AG04450 (cell line): ENCODE measurements at places on chromosomes 1 and 21.

GRCh38 chr1:150765296-150765976 is at the start of gene CTSS:
TSS of gene CTSS (minus strand) at chr1:150765778. CDS start at chr1:150764763, 1,015 bp downstream.
- no peak for DNase-seq

DNA sequence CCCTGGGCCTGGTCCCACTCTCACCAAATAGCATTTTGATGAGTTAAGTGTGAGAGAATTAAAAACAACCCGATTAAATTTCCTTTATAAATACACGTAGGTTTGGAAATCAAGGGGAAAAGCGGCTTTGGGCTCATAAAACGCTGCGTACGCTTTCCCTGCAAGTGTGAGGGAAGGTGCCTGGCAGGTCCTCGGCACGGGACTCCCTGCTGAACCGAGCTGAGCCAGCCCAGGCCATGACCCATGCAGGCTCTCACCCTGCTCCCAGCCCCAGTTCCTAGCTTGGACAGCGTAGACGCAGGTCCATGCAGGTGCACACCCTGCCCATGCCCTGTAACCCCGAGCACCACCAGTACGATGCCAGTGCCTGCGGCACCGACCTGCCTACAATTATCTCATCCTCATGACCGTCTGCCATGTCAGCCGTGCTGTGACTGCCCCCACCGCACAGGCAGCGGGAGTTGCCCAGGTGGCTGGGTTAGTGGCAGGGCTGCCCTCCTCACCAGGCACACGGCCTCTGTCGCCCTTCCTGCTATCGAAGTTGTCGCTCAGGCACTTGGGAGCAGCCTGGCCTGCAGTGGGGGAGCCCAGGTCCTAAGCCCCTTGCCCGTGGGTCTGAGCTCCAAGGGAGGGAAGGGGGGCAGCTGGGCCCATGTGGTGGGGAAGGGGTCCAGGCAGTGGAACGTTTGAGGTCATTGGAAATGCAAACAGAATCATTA is 41.0 kb upstream of the ACTRT2 start:
- DNase-seq: no peak

- no peak for DNase-seq
These were observed 30.0 kb downstream of the ZMYM4 start for GRCh38 chr1:35298464-35298863.

DNA sequence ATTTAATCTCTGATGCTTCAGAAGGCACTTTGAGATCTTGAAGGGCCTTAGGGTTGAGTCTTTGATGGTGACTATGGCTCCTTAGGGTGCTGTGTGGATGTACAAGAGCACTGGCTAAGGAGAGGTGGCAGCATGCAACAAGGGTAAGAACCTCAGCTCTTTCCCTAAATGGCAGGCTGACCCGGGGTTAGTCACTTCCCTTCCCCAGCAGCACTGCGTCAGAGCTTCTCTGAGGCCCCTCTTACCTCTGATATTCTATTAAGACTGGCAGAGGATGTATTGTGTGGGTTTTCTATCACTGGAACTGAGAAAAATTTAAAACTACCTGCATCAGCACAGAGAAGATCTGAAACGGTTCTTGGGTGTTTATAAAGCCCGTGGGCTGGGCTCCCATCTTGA is 11.8 kb downstream of the C1orf116 start:
- DNase-seq: no peak

DNA sequence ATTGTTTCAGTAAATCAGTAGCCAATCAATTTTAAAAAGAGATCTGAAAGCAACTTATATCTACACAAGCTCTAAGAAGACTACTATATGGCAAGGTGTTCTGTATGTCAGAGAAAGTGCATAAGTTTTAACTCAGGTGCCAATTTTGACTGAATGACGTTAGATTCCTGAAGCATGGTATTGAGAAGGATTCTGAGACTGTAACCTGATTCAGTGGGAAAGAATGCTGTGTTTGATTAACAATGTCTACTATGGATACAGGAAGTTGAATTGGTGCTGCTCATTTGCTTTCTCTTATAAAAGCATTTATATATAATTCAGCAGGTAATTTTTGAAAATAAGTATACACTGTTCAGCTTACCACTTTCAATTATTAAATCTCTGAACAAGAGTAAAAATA is 156.3 kb downstream of the PAPPA2 start:
- no peak for DNase-seq

DNA sequence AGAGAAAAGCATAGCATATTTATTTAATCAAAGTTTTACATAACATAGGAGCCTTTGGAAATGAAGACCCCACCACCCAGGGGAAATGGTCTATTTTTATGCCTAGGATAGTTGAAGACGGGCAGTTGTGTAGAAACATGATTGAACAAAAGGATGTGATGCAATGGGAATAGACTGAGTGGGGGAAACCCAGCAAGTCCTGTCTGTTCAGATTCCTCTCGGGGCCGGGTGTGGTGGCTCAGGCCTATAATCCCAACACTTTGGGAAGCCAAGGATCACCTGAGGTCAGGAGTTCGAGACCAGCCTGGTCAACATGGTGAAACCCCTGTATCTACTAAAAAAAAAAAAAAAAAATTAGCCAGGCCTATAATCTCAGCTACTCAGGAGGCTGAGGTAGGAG is 298.3 kb downstream of the MATN1 start:
- DNase-seq: no peak

GRCh38 chr1:74586253-74586897 is 74.0 kb upstream of the LRRC53 start:
- DNase-seq: no peak

DNA sequence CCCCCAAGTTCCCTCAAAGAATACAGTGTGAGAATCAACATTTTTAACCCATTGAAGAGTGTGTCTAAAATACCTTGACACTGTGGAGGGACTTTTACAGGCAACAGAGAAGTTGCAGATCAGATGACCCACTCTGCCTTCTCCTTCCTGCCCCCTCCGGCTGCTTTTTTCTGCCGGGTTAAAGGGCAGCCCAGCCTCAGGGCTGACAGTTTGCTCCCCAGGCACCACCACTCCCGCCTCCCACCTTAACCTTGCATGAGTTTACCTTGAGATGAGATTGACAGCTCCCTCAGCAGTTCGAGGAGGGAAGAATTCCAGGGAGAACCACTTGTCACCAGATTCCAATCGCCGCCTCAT is 3.2 kb downstream of the MTHFR start:
- no peak for DNase-seq

GRCh38 chr1:43293896-43294760 is 6.7 kb upstream of the TIE1 start:
- no peak for DNase-seq

DNA sequence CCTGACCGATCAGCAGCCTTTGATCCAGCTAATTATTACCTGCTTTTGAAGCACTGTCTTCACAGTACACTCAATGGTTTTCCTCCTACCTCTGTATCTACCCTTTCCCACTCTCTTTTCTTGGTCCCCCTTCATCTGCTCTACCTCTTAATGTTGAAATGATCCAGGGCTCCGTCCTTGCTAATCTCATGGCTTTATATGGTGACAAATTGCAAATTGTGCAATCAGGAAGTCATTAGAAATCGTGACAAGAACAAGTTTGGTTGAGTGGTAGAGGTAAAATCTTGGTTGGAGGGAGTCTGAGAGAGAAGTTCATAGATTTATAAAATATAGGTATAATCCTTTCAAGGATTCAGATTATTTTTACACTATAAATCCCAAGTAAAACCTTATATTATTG is 9.6 kb upstream of the CYB5R1 start:
- no peak for DNase-seq

GRCh38 chr1:9439074-9439761 is 100.0 kb upstream of the SLC25A33 start:
- DNase-seq: no peak

GRCh38 chr1:86018283-86018923 is 138.2 kb downstream of the COL24A1 start:
- no peak for DNase-seq

GRCh38 chr1:161440312-161440894 is 64.9 kb upstream of the FCGR2A start:
- DNase-seq: no peak

GRCh38 chr1:208347191-208347590 is 103.0 kb upstream of the PLXNA2 start:
- DNase-seq: no peak

- DNase-seq: no peak
These were observed 95.4 kb downstream of the INTS7 start for GRCh38 chr1:211939876-211940468.

DNA sequence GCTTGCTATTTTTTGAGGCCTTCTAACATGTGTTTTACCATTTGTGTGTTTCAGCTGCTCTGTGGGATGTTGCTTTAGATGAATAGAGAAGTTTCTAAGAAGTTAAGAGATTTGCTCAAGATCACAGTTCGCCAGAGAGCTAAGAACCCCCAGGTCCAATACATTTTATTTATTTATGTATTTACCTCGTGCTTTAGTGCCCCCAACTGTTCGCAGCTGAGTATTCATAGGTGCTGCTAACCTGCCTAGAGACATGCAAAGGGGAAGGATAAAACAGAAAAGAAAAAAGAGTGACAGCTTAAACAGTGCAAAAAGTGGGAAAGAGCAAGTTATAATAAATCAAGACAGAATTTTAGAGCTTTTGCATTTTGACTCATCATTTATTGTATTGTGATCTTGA is 31.1 kb downstream of the NFYC start:
- no peak for DNase-seq

- no peak for DNase-seq
These were observed 111.3 kb downstream of the GLIS1 start for GRCh38 chr1:53627666-53628065.

DNA sequence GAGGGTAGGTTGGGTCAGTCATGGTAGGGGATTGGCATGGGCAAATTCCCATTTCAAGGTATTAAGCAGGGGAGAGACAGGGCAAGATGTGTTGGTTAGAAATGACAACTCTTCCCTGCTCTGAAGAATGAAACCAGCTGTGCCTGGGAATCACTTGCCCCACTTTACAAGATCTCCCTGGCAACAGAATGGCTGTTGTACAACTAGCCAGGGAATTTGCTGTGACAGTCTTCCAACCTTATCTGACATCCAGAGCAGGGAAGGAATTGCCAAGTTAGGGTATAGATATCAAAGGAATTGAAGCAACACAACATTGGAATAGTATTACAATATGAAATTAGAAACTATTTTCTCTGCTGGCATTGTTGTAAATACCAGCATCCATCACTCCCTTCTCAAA is 154.7 kb downstream of the CACNA1E start:
- DNase-seq: no peak

GRCh38 chr1:158952416-158952815 is 21.1 kb downstream of the PYHIN1 start:
- DNase-seq: no peak

DNA sequence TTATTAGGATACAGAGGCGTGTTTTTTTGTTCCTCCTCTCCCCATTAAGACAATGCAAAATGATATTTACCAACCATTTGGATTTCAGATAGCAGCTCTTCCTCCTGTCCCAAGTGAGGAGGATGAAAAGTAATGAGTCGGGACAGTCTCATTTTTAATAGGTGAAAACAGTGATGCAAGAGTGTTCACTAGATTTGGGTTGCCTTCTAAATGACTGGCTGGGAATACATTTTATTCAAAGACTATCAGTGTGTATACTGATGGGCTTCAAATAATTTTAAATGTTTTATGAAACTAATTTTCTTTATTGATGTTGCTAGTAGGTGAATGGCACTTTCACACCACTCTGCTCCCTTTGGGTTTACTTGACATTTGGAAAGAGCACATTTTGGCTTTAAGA is 2.1 kb downstream of the RCOR3 start:
- no peak for DNase-seq

DNA sequence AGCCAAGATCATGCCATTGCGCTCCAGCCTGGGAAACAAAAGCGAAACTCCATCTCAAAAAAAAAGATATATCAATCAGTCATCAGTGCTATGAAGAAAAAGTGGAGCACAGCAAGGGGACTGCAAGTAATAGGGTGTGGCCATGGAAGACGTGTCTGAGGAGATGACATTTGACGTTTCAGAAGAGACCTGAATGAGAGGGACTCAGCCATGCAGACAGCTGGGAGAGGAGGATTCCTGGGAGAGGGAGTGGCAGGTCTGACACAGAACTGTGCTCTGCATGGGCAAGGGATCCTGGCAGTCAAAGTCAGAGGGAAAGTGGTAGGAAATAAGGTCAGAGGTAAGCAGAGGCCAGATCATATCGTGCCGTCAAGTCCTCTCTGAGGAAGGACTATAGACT is 3.3 kb downstream of the LAX1 start:
- DNase-seq: no peak

DNA sequence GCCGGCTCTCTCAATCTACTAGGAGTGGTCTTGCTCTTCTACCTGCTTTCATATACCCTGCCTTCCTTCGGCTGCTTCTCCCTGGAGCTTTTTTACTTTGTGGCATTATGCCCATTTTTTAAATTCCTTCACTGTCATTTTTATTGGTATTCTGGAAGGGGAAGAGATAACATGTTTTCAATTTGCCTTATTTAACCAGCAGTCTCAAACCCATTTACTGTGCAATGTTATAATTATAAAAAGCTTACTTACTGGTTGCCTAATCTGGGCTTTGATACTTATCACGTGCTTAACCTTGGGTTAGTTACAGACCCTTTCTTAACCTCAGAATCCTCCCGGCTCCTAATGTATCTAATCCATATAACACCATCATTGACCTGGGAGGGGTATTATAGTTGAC is 128.1 kb downstream of the SIPA1L2 start:
- no peak for DNase-seq

GRCh38 chr1:235206533-235207208 is 45.6 kb upstream of the RBM34 start:
- no peak for DNase-seq

GRCh38 chr1:113036639-113037321 is 36.2 kb upstream of the LRIG2 start:
- DNase-seq: no peak

DNA sequence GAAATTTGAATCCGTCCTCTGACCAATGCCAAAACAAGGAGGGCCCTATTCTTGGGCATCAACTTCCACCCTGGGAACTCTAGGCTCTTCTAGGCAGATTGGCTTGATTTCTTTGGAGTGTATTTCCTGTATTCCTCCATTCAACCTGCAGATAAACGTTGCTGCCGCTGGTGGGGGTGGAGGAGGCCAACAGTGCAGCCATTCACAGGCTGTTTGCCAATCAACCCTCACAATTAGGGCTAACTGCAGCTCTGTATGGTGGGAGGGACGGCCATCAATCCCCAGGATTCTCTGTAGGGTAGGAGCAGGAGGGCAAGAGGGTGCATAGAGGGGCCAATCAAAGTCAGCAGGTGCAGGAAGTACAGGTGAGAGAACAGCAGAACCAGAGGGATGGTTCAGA is 273.1 kb upstream of the PROX1 start:
- no peak for DNase-seq

DNA sequence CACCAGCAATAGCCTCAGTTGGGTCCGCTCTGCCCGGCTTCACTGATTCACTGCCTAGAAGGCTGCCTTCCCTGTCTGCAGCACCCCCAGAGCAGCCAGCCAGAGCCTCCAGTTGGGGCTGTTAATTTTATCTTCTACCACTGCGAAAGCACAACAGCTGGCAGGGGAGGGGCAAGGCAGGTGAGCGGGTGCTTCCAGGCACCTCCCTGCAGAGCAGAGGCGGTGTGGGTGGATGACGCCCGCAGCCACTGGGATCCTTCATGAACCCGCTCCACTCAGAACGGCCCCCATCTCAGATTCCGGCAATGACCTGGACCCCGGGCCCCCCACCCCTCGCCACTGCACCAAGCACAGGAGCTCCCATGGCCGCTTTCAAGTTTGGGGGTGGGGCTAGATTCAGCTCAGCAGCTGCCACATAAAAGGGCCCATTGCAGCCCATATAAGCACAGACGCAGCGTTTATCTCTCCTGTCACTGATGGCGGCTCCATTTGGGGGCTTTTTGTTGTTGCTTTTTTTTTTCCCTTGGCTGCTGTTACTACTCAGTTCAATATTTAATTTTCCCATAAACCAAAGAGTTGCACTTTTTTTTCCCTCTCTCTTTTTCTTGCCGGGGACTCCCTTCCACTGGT is 128.0 kb upstream of the KLHDC7A start:
- DNase-seq: no peak

GRCh38 chr1:44947063-44947773 is 39.2 kb downstream of the EIF2B3 start:
- DNase-seq: peak; percentile 57
